ENCODE measurements at places on chromosomes 4 and X.

DNA sequence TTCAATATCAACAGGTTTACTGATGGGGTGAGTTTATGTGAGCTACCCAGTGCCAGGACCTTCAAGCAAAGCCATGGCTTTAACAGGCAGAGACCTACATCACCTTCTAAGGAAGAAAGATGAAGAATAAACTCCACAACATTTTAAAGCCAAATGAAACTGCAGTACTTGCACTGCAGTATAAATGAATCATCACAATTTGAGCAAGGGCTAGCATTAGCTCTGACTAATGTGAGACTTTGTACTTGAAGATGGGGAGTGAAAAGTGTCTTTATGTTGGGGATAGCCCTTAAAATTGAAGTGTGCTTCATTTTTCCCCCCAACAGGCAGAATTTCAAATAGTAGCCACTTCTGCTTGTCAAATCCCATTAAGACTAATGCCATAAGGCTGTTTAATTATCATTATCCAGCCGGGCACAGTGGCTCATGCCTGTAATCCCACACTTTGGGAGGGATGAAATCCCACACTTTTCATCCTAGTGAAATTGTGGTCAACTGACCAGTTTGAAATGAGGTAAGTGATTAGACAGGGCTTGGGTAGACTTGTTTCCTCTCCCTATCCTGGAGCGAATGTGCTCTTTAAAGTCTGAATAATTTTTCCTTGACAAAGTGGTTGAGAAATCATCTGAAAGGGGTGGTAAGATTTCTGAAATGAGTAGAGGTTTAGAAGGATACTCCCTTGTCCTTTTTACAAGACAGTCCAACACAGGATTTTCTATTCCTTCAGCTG, 27.2 kb upstream of the GPR34 start:
- DNase-seq = no peak

GRCh38 chr4:7295197-7295910, 103.0 kb downstream of the SORCS2 start:
- DNase-seq = no peak

DNA sequence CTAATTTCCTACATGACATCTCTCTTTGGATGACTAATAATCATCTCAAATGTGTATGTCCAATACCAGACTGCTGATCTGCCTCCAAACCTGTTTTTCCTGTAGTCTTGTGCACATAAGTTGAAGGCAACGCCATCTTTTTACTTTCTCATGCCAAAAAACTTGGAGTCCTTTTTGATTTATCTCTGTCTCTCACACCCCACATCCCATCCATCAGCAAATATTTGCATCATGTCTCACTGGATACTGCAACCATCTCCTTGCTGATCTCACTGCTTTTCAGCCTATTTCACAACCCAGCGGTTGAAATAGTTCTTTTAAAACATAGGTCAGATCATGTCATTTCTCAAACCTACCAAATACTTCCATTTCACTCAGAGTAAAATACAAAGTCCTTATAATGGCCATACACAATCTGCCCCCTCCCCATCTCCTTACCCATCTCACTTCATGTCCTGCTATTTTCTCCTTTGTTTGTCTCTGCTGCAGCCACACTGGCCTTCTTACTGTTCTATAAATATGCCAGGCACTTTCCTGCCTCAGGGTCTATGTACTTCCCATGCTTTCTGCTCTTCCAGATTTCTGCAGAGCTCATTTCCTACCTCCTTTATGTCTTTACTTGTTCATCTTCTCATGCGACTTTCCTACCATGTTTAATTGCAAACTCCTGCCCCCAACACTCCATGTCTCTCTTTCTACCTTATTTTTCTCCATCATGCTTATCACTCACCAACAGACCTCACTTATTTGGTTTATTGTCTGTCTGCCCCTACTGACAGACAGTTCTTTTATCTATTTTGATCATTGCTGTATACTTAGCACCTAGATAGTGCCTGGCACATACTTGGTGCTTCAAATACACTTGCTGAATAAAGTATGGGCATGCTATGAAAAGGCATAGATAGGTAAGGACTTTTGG, 98.8 kb downstream of the ANXA3 start:
- peak; percentile 72 for DNase-seq

DNA sequence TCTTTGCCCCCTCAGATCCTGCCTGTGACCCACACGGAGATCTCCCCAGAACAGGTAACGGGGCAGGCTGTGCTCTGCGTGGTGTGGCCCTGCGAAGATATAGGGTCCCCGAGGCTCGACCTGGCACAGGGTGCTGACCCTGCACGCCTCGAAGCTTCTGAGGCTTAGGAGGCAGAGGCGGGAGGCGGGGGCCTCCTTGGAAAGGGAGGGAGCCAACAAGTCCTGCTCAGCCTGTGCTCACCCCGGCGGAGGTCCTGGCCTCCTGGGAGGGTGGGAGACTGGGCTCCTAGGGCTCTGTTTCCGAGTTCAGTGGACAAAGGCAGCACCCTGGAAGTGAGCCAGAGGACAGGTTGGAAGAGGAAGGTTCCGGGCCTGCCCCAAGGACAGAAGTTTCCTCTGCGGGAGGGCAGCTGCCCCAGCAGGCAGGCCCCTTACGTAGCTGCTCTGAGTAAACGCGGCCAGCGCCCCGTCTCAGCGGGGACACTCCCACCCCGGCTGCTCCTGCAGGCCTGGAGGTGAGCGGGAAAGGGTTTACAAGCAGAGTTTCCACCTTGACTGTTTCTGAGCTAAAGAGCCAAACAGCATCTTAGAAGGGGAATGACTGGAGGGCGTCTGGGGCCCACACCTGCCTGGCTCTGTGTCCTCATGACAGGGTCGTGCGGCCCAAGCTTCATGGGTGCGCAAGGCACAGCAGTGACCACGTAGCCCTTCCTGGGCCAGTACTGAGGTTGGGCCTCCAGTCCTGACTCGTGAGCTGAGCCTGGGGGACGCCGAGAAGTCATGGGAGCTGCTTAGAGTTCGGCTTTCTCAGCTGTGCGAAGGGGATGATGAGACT, 16.1 kb downstream of the TMEM175 start:
- no peak for DNase-seq

DNA sequence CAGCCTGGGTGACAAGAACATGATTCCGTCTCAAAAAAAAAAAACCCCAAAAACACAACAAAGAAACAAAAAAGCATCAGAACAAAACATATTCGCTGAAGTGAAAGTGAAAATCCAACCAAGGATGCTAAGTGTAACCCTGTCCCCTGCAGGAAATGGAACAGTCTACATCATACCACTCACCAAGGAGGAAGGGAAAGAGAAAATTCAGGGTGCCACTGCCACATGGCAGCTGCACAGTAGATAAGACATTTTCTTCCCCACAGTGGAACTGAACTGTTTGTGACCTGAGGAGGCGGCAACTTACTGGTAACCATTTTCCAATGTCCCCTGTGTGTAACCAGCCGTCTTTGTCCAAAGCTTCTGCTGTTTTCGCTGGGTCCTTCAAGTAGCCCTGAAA, 28.2 kb upstream of the CENPU start:
- no peak for DNase-seq

DNA sequence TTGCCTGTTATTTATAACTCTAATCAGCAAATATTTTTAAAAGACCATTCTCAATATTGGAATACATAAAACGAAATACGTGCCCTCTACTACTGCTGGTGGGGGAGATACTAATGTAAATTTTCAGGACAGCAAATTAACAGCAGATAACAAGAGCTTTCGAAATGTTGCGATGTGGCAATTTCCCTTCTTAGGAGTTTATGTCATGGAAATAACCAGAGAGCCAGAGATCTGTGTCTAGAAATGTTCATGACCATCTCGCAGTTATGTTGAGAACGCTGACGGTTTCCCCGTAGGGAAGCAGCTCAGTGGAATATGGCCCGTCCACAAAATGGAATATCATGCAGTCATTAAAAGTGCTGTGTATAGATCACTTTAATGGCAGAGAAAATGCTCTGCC, 238.4 kb upstream of the PSAPL1 start:
- no peak for DNase-seq

DNA sequence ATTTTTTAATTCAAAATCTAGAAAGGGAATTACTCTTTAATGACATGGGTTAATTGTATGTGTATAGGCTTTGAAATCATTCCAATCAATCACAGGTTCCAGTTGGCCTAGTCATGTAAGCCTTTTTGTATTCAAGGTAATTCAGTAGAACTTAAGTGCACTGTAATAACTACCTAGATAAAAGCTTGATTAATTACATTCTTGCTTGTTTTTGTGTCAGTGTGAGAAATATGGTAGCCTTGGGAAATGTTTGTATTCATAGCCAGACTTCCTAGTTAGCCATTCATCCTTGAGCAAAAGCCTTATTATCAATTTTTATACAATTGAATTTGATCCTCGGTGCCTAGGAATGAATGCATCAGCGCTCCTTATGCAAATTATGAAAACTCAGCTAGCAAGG, 33.5 kb downstream of the TKTL2 start:
- DNase-seq = no peak

GRCh38 chrX:73930300-73930699, 367.3 kb downstream of the CHIC1 start:
- DNase-seq = no peak

DNA sequence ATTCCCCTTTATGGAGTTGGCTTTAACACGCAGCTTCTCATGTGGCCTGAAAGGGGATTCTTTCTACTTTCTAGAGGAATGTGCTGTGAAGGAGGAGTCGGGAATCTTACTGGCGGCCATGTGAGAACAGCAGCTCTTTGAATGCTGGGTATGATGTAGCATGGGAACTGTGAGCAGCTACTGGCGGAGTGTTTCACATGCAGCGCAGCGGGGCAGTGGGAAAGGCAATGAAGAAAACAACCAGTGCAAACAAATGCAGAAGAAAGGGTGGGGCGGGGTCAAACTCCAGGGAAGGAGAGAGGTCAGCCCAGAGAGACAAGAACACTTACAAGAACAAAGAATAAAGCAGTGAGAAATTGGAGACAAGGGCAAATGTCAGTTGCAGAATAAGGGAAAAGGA, 363.8 kb upstream of the FTHL17 start:
- no peak for DNase-seq

DNA sequence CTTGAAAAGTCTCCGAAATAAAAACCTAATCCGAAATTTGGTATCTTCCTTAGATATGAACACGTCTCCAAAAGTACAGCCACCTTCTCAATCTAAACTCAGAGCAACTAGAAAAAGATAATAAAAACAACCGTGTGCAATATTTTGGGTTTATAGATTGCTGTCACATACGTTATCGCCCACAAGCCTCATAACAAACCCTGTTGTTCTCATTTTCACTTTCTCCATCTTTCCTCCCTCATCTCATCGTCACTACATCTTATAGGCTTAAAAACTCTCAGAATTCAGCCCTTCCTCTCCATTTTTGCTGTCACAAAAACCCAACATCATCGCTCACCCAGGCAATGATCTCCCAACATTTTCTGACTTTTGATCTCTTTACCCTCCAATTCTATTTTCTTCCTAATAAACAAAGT, 448 bp upstream of the SCFD2 start:
- DNase-seq = no peak

- DNase-seq = peak; percentile 15
Observed at GRCh38 chr4:138182838-138183426, 59.2 kb downstream of the SLC7A11 start.

DNA sequence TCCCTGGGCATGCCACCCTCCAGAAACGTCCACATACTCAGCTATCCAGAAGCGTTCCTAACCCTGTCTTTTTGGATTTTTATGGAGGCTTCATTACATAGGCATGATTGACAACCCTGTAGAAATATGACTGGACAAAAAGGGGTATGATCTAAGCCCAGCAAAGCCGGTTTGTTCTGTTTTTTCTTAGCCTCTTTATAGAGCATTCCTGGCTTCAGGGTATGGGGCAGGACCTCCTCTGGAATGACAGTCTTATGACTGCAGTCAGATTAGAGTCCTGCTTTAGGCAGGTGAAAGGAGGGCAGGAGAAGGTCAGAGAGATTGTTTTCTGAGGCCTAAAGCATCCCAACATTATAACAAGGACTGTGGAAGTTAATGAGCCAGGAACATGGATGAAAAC, 137.4 kb downstream of the DCLK2 start:
- DNase-seq = no peak

DNA sequence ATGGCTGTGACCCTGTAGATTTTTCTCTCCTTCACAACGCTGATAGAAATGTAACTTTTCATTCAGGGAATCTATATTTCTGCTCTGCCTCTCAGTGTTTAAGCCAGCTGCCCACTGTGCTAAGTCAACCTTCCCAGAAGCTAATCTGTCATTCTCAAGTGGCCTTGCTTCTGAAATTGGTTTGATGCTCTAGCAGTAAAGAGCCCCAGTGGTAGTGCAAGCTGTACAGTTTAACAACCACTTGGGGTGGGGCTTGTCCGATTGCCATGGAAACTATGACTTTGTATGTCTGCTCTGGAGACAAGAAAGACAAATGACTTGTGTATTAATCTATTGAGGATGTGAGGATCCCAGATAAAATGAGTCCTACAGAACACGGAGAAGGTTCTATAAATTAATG, 620.9 kb upstream of the GALNT7 start:
- DNase-seq = no peak

DNA sequence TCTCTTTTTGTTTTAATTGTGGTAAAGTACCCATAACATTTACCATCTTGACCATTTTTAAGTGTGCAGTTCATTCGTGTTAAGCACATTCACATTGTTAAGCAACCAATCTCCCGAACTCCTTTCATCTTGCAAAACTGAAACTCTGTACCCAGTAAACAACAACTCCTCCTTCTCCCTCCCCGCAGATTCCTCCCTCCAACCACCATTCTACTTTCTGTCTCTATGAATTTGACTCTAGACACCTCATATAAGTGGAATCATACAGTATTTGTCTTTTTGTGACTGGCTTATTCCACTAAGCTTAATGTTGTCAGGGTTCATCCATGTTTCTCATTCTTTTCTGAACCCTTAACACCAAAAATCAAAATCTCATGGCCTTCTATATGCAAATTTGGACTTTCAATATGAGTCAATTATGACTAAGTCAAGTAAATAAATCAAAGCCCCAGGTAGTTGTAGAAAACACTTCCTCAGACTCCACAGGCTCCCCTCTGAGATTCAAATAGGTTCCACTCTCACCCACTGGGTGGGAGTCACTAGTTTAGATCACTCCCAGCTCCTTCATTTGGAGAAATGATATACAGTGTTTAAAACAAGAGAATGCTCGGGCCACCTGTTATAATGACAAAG, 9.8 kb upstream of the RTL5 start:
- no peak for DNase-seq

GRCh38 chr4:130559268-130559667, 1463.3 kb downstream of the C4orf33 start:
- no peak for DNase-seq

DNA sequence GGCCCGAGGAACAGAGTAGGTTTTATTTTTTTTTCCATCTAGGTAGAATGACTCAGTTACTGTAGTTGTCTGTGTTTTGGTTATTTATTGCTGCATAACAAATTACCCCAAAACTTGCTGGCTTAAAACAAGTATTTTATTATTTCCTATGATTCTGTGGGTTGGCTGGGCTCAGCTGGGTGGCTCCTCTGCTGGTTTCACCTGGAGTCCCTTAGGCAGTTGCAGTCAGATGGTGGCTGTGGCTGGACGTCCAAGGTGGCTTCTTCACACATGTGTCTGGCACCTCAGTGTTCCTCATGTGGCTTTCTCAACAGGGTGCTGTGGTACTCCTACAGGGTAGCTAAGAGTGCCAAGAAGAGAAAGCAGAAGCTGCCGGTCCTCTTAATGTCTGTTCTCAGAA, 115.8 kb downstream of the PHEX start:
- DNase-seq = no peak

Data from GM04503 (cell line).